OCI-LY7 (cell line): ENCODE measurements at places on chromosomes 1 and 21.

GRCh38 chr1:4944911-4945310, 290.5 kb downstream of the AJAP1 start:
- no peak for DNase-seq

DNA sequence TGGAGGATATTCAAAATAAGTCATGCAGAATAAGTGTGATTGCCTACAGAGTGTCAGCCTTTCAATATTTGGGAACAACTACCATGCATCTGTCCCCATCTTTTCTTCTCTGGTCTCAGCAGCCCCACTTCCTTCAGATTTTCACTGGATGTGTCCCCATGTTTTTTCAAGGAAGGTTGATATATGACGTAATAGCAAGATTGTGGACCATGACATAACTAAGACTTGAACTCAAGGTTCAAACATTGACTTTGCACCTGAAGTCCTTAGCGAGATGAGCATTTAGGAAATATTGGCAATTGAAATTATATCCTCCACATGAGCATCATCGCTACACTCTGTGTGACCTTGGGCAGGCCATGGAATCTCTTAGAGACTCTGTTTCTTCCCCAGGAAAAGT, 5.8 kb downstream of the NAV1 start:
- DNase-seq, result no peak

GRCh38 chr1:23129846-23130245, 38.8 kb downstream of the LUZP1 start:
- DNase-seq, result no peak

- DNase-seq, result no peak
These were observed 909 bp upstream of the APP start for GRCh38 chr21:26171258-26172100.

DNA sequence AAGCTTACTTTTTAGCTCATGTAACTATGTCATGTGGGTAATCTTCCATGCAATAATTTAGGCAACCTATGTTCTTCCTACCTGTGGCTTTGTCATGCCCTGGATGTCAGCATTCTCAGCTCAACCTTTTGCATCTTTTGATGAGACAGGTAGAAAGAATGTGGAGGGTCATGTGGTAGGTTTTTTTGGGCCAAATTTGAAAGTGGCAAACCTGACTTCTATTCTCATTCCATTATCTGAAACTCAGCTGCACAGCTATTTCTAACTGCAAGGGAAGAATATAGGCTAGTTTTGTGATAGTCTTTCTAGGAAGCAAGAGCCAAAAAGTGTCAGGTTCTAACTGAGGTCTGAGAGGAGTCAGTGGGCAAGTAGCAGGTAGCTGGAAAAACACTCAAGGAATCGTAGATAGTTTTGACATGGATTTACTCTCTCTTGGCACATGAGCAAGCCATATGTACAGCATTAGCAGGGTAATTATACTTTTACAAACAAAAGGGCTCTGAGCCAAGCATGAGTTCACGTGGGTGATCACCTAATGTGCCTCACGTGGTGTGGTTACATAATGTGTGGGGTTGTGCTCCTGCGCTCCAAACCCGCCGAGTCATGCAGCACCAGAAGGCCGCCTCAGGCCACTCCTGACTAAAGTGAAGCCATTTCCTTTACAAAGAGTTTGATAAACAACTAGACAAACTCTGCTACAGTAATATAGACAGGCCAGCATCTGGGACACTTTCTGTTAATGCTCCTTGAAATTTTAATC, 1013.8 kb downstream of the PLA2G4A start:
- peak; percentile 13 for DNase-seq

DNA sequence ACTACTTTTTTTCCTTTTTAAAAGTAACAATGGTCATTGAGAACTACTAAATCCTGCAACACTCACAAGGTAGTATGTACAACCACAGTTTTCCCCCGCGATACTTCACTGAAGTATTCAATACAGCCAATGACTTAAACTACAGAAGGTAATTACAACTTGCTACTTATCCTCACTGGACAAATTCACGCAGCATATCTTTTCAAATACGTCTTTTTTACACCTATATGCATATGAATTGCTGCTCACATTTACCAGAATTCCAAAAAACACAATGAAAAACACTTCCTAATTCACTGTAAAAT, 12.4 kb downstream of the NRIP1 start:
- no peak for DNase-seq

GRCh38 chr1:111643097-111643496, 23.5 kb downstream of the RAP1A start:
- no peak for DNase-seq

- DNase-seq, result no peak
These were observed 21.2 kb downstream of the PGLYRP3 start for GRCh38 chr1:153291514-153291913.

DNA sequence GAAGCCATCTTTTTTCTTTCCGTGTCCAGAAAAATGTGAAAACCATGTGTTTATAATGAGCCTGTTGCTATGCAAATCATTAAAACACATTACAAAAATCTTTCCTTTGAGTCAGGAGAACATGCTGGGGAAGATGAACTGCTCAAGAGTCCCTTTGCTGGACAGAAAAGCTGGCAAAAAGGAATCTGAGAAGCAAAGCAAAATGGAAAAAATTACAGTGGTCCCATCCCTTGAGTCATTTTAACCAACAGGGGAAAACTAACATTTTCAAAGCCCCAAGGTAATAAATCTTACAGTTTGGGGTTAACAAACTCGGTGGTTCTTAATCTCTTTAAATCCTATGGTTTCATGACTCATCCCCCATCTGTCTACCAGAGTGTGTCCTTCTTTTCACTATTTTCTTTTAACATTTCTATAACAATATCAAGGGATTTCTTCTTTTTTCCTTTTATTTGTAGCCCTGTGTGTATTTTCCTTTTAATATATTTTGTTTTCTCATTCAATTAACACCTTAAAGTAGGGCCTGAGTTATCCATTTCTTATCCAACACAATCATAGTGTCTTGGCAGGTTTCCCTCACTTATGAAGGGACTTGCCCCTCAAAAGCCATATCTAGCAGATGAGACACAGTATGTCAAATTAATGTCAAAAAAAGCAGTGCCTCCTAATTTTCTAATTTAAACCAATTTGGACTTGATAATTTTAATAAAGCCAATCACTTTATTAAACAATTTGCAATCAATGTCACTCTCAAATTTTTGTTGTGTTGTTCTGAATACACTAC, 105.4 kb downstream of the PTPN14 start:
- no peak for DNase-seq

GRCh38 chr1:13825033-13825432, 125.0 kb downstream of the PRDM2 start:
- DNase-seq, result peak; percentile 22

GRCh38 chr21:45523411-45524101, 18.7 kb downstream of the SLC19A1 start:
- DNase-seq, result no peak

GRCh38 chr1:179129702-179130473, 48.0 kb downstream of the TOR3A start:
- peak; percentile 78 for DNase-seq

DNA sequence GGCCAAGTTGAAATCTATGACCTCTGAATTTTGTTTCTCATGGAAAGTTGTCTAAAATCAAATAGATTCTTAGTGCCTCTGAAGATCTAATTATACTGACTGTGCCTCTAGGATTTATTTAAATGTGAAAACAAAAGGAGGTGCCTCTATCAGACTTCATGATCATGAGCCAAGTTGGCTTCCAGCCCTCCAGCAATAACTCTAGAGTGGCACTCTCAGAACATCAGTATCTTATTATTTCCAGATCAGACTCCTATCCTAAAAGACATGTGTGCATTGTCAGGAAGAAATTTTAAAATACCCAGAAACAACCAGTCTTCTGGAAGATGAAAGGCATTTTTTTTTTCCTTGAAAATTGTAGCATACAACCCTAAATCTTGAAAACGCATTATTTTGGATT, 368.0 kb downstream of the PDE4B start:
- no peak for DNase-seq

DNA sequence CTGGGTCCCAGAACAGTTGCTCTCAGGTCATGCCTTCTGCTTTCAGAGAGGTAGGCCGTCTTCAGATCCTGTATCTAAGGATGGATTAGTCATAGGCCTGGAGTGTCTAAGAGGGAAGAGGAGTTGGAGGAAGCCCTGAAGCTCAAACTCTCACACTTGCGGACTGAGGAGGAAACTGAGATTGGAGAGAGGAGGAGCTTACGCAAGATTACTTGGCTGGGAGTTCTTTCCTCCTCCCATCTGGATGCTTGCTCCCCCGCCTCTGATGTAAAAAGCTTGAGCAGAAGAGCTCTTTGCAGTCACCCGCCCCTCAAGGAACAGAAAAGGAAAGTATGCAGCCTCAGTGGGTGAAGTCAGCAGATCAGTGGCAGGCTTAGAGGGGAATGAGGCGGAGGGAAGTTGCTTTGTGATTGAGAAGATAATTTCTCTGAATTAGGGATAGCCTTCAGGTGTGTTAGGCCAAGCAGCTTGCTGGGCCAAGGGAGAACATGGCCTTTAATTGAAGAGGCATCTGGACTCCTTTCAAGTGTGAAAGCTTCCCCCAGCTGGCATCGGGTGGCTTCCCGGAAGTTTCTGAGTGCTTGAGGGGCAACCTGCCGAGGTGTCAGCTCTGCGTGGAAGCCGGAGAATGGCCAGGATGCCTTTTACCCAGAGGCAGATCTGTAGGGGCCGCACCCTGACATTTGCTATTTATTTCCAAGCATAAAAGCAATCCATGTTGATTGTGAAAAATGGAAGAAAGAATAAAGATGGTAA, 6.6 kb downstream of the ADORA1 start:
- DNase-seq, result no peak

DNA sequence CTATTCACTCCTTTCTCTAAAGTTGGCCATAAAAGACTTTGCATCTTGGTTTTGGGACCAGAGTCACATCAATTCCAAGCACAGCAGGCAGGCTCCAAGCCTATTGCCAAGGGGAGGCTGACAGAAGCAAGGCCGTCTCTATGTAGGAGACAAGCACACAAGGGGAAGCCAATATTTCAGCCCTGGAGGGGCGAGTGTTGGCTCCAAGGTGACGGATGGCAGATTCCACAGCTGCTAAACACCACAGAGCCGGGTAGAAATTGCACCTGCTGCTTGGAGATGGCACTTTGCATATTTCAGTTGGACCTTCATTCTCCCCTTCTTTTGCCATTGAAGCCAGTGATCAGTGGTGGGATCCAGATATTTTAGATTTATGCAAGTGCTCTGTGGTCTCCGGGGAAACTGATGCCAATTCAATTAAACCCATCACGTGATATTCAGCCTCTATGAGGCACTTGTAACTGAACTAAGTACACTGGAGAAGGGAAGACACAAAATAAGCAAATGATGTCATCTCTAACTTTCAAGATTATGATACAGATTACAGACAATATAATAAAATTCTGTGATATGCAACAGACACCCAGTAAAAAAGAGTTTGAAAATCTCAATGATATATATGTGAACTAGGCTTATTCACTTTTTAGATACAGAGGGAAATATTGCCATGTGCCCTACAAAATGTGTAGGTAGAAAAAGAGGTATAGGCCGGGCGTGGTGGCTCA, 102.8 kb upstream of the GREM2 start:
- DNase-seq, result no peak

DNA sequence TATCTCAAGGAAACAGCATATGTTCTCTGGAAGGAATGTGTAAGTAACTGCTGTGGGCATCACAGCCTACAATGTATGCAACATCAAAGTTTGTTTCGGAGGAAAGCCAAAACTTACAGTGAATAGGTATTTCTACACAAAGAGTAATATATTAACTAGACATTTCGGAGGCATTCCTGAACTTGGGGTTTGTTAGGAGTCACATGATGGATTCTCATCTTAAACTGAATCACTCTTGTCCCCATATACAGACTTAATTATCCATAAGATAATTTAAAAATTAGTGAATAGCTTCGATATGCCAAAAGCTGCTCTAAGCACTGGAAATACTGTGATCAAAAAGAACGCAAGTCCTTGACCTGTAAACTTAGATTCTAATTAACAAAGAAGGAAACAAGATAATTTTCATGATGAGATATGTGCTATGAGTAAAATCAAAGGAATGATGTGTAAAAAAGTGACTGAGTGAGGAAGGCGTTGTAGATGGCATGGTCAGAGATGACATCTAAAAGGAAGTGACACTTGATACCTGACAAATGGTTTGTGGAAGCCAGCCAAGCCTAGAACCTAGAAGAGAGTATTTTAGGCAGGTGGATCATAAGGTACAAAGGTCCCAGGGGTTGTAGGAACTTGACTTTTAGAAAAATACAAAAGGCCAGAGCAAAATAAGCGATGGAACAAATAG, 273.1 kb downstream of the MRPL39 start:
- no peak for DNase-seq

- no peak for DNase-seq
These were observed 17.4 kb downstream of the HYI start for GRCh38 chr1:43436371-43436770.

- DNase-seq, result no peak
These were observed 53.1 kb upstream of the TRIM67 start for GRCh38 chr1:231108516-231109302.

GRCh38 chr1:64320007-64320406, 116.6 kb downstream of the UBE2U start:
- DNase-seq, result no peak

- DNase-seq, result no peak
These were observed 17.4 kb downstream of the SFT2D2 start for GRCh38 chr1:168243198-168243597.

- DNase-seq, result no peak
These were observed 35.8 kb downstream of the OLFML3 start for GRCh38 chr1:114015075-114015474.

GRCh38 chr1:198730952-198731351, 92.1 kb downstream of the PTPRC start:
- no peak for DNase-seq

DNA sequence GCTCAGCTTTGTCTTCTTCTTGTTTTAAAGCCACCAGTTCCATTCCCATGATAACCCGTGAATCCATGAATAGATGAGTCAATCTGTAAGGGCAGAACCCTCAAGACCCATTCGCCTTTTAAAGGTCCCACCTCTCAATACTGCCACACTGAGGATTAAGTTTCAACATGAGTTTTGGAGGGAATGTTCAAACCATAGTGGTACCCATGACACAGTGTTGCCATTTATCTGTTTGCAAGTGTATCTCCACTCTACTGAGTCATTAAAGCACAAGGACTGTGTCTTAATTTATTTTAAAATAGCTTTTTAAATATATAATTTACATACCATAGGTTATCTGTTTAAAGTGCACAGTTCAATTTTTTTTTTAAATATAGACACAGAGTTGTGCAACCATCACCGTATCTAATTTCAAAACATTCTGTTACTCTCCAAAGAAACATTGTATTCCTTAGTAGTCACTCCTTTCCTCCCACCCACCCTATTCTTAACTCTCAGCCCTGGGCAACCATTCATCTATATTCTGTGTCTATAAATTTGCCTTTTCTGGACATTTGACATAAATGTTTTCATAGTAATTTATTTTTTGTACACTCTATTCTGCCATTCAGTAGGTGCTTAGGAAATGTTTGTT, 4.8 kb upstream of the IL24 start:
- no peak for DNase-seq
